ENCODE measurements at places on chromosomes 2 and 18.

DNA sequence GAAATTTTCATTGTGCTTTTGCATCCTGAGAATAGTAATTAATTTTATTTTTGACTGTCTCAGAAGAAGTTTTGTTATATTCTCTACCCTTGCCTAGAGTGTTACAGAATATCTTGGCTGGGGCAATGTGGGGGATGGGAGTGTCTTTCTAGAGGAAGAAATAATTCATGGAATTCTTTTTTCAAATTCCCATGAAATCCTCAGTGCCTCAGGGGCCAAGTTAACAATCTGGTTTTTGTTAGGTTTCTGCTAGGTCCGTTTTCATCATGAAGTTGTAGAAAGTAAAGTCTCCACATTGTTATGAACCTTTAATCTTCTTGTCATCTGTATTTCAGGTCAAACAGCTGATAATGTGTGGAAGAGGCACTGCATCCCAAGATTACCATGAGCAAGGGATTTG, 145.6 kb upstream of the GYPC start:
- no peak for DNase-seq

GRCh38 chr18:56060967-56061541, 473.1 kb upstream of the TCF4 start:
- DNase-seq: no peak

DNA sequence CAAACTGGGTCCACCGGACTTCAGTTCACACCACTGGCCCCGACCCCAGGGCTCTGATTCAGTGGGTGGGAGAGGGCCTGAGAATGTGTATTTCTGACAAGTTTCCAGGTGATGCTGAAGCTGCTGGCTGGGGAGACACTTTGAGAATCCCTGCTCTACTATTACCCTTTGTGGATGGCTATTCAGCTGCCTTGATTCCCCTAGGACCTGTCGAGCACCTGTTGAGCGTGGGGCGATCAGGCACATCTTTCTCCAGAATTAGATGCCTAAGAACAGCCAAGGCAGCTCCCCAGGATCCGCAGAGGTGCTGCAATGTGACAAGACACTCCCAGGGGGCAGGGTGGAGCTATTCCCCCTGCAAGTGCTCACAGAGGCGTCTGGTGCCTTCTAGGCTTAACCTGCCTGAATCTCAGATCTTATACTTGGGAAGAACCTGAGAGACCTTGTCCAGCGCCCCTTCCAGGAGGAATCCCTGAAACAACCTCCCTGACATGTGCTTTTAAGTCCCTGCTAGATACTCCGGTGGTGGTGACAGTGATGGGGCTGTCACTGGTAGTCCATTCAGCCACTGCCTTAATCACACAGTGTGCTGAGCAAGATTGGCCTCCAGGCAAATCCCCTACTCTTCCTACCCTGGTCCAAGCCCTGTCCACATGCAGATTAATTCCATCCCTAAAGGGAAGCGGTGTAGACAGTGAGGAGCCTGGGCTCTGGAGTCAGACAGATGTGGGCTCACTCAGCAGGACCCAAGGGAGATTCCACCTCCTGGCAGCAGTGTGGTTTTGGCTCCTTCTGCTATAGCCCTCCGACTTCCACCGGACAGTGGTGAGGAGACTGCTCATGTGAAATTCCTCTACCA, 43.4 kb upstream of the OTOF start:
- no peak for DNase-seq

GRCh38 chr2:168992026-168992425, 39.1 kb downstream of the ABCB11 start:
- no peak for DNase-seq

GRCh38 chr2:88048541-88048940, 7.0 kb downstream of the KRCC1 start:
- no peak for DNase-seq

DNA sequence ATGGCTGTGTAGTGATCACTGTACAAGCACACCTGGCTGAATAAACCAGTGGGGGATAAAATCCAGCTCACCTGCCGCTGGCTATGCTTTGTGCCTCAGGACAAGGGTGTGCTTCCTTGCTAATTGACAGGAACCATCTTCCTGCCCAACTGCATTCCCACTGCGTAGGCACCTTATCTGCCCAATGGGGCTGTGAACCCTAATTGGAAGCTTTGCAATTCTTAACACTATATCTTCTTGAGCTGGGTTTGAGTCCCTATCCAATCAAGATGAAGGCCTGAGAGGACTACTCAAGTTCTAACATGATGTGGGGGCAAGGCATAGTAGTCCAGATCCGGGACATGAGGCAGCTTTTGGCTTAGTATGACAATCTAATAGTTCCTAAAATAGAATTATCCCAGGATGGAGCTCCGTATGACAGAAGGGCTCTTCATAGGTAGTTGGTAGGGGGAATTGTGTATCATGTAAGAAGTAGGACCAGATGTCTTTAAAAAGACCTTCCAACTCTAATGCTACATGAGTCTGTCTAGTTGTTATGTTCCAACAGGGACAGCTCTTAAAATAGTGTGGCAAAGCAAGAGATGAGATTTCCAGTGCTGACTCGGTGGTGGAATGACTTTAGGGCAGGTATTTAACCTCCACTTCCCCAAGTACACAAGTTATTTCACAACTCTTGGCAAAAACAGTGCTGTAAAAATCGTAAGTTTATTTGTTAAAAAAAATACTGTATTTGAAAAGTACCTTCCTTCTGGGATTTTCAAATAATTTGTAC, 2.3 kb upstream of the TMEM150A start:
- no peak for DNase-seq

- DNase-seq: no peak
Observed at GRCh38 chr2:75828826-75829225, 118.1 kb upstream of the GCFC2 start.

DNA sequence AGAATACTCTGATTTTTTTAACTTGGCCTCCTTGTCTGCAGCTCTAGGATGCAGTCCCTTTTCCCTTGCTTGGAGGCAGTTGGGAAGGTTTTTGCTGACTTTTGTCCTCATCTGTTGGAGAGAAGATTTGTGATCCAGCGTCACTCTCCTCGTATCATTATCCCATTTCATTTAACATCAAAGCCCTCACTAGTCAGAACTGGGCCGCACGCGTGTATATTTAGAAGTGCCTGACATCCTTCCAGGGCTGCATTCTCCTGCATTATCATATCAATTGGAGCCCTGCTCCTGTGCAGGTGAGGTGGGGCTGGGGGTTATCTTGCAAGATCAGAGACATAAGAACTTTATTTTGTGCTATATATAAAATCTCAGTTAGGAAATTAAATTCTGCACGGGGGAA, 435.1 kb upstream of the HS6ST1 start:
- DNase-seq: no peak

- DNase-seq: no peak
Observed at GRCh38 chr2:26422947-26423629, 21.4 kb downstream of the DRC1 start.

- no peak for DNase-seq
Observed at GRCh38 chr2:74700643-74701372, 46.8 kb downstream of the SEMA4F start.

DNA sequence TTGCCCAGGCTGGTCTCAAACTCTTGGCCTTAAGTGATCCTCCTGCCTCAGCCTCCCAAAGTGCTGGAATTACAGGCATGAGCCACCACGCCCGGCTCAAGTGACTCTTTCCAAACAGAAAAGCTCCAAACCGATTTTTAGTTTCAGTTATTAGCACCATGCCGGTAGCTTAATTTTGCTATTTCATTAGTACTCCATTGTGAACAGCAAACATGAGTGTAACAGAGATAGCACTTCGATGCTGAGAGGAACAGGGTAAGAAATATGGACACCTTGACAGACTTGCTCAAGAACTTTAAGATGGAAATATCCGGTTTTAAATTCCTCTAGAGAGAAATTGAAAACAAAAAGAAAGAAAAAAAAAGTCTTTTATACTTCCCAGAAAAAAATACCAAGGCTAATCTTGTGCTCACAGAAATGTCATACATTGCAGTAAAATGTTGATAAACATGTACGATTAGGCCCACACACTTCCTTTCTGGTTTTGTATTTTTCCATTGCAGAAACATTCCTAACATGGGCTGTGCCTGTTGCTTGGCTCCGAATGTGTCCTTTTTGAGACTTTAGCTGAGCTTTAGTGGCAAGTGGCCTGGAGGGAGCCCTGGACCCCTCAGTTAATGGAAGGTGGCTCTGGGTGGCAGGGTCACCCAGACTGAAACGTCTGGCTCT, 18.3 kb downstream of the FHL2 start:
- no peak for DNase-seq

DNA sequence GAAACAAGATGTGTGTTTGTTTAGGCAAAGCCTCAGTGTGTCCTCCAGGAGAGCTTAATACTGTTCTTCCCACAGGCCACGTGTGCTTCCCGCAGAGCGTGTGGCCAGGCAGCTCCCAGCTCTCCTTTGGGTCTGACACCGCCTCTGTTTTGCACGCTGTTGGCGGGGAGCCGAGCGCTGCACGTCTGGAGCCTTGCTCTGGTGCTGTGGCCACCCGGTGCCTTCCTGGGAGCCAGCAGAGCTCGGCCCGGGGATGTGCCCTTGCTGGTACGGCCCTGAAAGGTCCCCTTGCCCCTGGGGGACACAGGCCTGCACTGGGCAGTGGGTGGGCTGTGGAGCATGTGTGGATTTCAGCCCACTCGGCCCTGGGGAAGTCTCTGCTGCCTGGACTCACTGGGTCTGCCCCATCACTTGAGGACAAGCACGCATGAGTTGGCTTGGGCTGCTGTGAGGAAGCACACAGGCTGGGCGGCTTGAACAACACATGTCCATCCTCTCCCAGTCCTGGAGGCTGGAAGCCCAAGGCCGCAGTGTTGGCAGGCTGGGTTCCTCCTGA, 160.7 kb upstream of the HDAC4 start:
- DNase-seq: no peak

DNA sequence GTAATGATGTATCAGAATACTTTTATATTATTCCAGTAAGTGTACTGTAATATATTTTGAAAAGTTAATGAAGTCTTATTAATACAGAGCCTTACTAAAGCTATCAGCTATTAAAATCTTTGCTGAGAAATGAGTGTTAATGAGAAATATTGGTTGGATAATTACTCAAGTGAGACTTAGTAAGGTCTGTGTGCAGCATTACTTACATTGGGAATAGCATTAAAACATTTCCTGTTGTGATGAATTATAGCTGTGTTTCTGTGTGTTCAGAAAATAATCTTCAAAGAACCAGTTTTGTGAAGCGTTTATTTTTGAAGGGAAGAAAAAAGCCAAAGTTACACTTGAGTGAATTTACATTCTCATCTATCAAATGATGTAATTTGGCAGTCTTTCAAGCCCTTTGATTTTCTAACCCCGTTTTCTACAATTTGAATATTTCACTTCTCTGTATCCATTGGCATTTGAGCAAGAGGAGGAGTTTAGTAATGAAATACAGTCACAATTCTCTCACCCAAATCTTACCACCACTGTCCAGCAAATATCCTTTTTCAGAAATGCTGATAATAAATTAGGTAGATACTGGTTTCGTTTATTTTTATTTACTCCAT, 123.5 kb upstream of the BOD1L2 start:
- DNase-seq: no peak

DNA sequence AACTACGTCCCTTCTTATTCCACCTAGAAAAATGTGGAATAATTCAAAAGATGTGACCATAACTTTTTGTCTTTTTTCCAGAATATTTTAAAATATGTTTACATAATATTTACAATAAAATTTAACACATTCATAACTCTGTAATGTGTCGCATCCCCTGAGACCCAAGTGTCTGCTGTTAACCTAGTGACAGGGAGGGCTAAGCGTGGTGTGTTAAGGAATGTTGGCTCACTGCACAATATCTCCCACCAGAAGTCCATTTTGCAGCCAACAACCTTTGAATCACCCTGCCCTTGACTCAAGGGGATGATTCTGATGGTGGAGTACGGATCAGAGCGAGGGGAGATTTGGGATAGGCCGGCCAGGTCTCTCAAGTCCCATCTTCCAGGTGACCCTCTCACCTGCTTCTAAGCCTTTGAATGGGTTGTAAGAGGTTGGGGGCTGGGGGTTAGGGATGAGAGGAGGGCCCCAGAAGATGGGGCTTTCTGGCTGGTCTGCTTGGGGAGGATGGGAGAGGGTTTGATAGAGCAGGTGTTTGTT, 43.3 kb downstream of the SERTAD2 start:
- DNase-seq: no peak

- no peak for DNase-seq
Observed at GRCh38 chr2:129056309-129056958, 737.8 kb upstream of the HS6ST1 start.

GRCh38 chr2:11043245-11043644, 112.0 kb upstream of the SLC66A3 start:
- DNase-seq: no peak

DNA sequence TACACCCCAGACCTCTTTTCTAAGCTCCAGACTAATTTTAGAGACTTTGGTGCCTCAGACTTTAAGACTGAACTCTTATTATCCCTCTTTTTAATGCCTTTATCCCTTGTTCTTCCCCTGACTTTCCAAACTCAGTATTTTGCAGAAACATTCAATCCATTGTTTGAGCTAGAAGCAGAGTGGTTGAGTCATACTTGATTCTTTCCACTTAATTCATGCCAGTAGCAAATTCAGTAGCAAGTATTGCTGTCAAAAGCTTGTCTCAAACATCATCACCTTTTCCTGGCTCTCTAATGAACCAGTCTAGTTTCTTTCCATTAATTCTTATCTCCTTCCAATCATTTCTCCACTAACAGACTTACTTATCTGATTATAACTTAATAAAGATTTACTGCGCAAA, 699.7 kb upstream of the ZNF804A start:
- DNase-seq: no peak

GRCh38 chr2:240364961-240365775, 70.3 kb upstream of the GPC1 start:
- no peak for DNase-seq

GRCh38 chr18:904218-905090, at the start of gene ADCYAP1:
ADCYAP1 (plus strand) TSS chr18:904871; CDS start chr18:905387, 516 bp downstream.
- DNase-seq: no peak

- no peak for DNase-seq
Observed at GRCh38 chr2:37634914-37635503, 36.4 kb downstream of the CDC42EP3 start.

GRCh38 chr18:24014986-24015638, 558 bp downstream of the TTC39C start:
- DNase-seq: no peak

GRCh38 chr2:223647258-223647952, 45.2 kb upstream of the SCG2 start:
- no peak for DNase-seq
